ENCODE measurements at places on chromosomes 11 and 22. TPM values are rescaled to one million over a fixed set of nuclear protein-coding genes. Genes with fewer than 3 reads are reported as not detected.

DNA sequence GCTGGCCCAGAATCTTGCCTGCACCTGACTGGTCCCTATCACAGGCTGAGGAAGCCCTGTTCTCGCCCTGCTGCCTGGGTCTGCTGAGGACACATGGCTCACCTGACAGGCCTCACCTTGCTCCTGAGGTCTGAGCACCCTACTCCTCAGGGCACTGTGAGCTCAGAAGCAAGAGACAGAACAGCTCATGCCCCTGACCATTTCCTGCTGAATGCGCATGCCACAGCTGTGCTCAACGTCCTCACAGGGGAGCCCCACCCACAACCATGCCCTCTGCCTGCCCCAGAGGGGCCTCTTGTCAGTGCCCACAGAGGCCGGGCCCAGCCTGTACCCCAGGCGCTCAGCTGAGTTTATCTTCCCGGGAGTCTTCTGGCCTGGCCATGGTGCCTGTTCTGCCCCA, 2.8 kb upstream of the TSPO start:
- DNase-seq = no peak

GRCh38 chr22:32561163-32561562, 86.6 kb downstream of the FBXO7 start:
- DNase-seq = no peak

DNA sequence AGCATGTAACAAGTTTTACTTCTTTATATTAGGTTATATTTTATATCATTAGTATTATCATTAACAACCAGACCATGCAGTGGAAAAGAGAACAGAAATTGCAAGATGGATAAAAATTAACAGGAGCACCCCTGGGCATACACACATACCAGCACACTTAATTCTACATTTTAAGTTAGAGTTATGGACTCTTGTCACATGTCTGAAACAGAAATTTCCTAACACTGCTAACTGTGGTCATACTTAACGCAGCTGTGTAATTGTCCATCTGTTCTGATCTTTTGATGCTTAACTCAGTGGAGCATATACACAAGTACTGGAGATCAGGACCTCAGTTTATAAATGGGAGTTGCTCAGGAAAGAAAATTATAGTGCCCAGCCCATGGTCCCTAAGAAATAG, 358 bp downstream of the OR52H1 start:
- DNase-seq = no peak

- no peak for DNase-seq
These were observed 6.7 kb downstream of the GDPD5 start for GRCh38 chr11:75518771-75519653.

- DNase-seq = no peak
These were observed 56.0 kb downstream of the JAM3 start for GRCh38 chr11:134124660-134125451.

FGF3 gene
- polyA plus RNA-seq = not detected

SESN3 gene
- 71.1 TPM for polyA plus RNA-seq

SCGB1C1 gene
- 0.48 TPM for polyA plus RNA-seq

SLC15A3 gene
- 14.2 TPM for polyA plus RNA-seq

TBX1 gene
- polyA plus RNA-seq = 0.95 TPM

SLC5A1 gene
- 0.82 TPM for polyA plus RNA-seq
